ENCODE measurements at places on chromosomes 3 and 15.

GRCh38 chr15:28967066-28967465 lies 81.3 kb downstream of the APBA2 start:
- DNase-seq: no peak

DNA sequence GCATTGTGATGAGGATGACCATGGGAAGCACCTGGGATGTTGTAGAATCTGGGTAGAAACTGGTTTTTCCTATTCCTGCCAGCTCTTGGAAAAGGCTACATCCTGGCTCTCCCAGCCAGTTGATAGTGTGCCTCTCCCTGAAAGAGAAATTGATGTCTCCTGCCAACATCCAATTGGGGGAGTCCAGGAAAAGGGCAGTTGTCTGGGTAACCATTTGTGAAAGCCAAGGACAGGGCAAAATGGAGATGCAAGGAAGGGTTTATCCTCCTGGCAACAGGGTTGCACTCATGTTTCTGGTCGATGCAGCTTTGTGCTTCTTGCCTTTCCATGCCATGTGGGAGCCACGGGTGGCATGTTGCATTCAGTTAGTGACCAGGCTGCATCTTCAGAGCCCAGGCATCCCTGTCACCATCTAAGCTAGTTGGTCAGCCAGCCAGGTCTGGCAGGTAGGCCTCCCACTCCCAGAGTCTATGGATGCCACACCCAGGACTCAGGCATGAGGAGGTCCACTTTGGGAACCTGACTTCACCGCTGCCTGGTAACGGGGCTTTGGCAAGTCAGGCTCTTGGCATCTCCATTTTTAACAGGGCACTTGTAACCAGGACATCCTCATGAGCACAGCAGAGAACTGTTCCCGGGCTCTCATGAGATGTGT lies 153.5 kb downstream of the DNAJB8 start:
- DNase-seq: no peak

DNA sequence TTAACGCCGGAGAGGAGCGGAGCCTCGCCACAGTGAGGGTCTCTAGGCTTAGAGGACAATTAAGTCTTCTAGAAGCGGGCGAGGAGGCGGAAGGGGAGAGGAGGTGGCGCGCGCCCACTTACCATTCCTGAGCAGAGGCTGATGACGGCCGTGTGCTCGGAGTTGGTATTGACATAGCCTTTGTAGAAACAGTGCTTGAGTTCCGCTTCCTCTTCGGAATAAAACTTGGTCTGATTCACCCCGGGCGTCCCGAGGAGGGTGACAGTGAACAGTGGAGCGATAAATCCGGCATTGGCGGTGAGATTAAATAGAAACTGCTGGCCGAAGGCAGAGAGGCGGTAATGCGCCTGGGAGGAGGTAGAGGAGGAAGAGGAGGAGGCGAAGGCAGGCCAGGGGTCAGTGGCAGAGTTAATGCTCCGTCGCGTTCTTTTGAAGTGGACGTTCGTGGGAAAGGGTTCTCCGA lies 1.3 kb downstream of the ADAMTS9 start:
- DNase-seq: no peak

- DNase-seq: no peak
Observed at GRCh38 chr15:98150084-98150483, 189.6 kb downstream of the ARRDC4 start.

DNA sequence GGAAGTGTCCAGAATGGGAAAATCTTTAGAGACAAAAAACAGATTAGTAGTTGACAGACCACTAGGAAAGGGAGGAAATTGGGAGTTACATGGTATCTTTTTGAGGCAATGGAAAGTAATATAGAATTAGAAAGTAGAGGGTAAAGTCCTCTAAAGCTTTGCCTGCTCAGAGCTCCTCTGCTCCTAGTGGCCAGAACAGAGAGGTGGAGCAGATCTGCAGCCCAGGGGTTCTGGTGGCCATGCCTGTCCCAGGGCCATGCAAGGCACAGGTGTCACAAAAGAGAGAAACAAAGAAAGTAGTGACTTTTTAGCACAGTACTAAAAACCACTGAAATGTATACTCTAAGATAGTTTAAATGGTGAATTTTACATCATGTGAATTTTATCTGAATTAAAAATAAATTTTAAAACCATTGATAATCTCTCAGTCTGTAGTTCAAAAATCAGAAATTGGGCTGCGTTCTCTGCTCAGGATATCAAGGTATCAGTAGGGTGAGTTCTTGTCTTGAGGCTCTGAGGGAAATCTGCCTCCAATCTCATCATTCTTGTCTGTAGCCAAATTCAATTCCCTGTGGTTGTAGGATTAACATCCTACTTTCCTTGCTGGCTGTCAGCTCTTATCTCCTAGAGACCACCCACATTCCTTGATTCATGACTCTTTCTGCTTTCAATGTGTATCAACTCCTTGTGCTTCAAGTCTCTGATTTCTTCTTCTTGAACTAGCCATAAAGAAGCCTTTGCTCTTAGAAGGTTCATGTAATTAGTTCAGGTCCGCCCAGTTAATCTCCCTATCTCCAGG lies 23.6 kb downstream of the PYGO1 start:
- DNase-seq: no peak

DNA sequence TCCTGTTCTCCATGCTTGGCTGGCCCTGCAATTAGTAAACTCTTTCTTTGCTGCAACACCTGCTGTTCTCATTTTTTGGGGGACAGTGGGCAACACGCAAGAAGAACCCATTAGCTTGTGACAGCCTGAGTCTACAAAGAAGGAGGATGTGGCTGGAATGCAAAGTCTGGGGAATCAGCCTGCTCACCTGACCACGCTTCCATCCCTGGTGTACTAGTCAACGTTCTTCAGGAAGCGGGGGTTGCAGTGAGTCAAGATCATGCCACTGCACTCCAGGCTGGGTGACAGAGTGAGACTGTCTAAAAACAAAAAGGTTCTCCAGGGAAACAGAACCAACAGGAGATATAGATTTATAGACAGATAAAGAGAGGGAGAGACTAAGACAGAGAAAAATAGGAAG lies 27.7 kb upstream of the KBTBD12 start:
- no peak for DNase-seq

DNA sequence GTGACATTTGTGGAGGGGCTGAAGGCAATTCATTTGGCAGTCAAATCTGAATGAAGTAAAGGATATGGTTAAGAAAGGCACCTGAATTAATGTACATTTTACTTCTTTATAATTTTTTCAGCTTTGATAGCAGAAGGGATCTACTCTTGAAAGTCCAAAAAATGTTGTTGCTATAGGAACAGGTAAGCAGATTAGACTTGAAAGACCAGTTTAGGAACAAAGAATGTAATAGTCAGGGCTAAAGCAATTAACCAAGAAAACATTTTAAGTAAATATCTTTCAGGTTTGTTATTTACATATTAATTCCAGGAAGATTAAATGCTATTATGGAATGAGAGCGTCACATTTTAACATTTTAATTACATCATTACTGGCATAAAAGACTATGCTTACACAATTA lies 1.1 kb downstream of the ATP13A4 start:
- no peak for DNase-seq

- no peak for DNase-seq
Observed at GRCh38 chr15:80292079-80292478, 40.1 kb upstream of the CTXND1 start.

DNA sequence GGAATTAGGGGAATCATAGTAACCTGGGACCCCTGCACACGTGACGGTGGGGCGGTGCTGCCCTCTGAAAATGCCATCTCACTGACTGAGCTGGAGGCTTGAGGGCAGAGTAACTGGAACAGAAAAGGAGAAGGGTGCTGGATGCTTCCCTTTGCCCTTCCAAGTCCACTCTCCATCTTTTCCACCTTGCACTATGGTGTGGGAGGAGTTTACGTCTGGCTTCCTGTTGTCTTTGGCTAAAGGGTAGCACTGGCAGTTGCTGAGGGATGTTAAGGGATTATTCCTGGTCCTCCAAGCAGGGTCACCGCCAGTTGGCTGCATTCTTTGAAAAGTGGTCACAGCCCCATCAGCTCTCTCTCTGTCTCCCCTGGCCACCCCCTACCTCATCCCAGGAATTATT lies 129.4 kb upstream of the SNTN start:
- DNase-seq: no peak

GRCh38 chr3:66415867-66416428 lies 84.9 kb downstream of the LRIG1 start:
- DNase-seq: no peak

DNA sequence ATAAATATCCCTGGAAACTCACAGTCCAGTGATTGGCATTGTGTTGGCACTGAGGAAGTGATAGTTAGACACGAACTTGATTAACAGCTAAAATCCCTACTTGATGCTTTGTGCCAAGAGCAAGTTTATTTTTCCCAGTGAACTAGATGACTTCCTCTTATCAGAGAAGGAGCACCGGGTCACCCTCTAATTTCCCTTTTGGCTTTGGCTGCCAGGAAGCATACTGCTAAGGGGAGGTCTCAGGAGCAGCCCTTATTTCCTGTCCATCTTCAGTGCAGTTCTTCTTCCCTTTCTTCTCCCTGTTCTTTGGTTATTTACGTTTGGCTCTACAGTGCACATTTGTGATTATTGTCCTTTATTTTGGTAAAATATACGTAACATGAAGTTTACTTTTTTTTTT lies 13.0 kb downstream of the FBLN2 start:
- no peak for DNase-seq

DNA sequence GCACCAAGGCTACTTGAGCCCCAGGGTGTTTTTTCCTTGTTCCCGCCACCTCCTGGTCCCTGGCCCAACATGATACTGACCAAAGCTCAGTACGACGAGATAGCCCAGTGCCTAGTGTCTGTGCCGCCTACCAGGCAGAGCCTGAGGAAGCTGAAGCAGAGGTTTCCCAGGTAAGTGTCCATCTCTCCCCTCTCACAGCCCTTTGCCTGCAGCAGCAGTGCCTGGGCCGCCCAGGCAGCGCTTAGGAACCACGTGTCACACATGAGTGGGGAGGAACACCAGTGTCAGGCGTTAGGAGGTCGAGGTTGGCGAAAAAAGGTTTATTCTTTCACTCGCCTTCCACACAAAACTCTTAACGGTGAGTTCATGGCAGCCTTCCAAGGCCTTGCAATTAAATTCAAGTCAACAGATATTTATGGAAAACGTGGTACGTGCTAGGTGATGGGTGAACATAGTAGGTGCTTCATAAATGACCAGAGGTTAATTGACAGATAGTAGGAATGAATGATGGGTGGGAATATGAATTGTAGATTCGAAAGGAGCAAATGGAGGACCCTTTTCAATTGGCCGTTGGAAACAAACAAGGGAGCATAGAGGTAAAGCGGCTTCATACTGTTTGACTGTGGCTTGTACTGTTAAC lies 486 bp downstream of the CDIN1 start:
- DNase-seq: peak; percentile 4

- no peak for DNase-seq
Observed at GRCh38 chr3:152362086-152362485, 93.4 kb downstream of the MBNL1 start.

- no peak for DNase-seq
Observed at GRCh38 chr15:43911235-43911781, 84.5 kb downstream of the WDR76 start.
